ENCODE measurements at places on chromosomes 16 and 17.

DNA sequence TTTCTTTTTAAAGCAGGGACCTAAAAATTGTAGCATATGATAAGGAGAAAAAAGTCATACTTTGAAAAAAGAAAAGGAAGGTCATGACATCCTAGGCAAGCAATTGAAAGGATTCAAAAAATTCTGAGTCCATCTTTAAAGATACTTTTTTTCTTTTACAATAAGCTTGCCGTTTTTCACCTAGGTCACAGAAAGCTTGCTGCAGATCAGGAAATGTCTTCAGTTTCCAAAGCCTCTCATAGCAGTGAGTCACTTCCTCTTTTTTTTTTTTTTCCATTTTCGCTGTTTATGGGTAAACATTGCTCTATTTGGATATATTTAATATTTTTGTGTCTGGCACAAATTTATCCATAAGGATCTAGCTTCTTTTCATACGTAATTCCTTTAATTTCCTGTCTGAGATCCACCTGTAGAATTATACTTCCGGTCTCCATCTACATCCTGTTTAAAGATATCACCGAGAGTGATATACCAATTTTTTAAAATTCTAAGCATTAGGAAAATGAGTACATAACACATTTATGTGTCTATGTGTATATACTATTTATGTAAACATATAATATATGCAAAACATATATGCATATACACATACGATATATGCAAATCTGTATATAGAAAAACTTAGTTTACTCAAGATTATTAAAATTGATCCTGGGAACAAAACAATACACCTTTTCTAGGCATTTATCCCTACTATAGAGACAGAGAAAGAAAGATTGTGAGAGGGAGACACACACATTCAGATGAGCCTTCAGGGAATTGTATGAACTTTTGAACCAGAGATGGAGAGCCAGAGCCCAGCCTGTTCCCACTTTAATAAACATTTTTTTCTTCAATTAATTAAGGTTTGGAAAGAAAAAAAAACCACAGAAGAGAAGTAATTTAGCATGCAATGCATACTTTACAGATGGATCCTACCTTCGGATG is 134.4 kb downstream of the SKAP1 start:
- DNase-seq, result no peak

- DNase-seq, result peak; percentile 83
These were observed 1.7 kb downstream of the ATP2A1 start for GRCh38 chr16:28879841-28880588.

GRCh38 chr17:50613007-50613992 is 21.4 kb upstream of the ABCC3 start:
- no peak for DNase-seq

DNA sequence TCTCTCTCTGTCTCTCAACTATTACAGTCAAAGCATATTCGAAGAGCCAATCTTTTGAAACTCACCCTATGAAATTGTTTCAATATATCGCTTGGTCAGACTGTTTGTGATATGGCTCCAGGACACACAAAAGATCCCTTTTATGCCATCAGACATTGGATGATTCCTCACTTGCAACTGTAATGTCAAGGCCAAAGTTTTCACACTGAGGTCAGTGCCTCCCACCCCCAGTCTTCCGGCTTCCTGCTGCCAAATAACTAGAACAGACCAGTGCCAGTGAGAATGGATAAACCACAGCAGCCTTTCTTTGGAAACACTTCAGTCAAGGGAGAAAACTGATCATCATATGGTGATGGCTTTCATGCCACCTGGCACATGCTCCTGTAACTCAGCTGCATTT is 321.9 kb upstream of the ZFHX3 start:
- DNase-seq, result no peak

DNA sequence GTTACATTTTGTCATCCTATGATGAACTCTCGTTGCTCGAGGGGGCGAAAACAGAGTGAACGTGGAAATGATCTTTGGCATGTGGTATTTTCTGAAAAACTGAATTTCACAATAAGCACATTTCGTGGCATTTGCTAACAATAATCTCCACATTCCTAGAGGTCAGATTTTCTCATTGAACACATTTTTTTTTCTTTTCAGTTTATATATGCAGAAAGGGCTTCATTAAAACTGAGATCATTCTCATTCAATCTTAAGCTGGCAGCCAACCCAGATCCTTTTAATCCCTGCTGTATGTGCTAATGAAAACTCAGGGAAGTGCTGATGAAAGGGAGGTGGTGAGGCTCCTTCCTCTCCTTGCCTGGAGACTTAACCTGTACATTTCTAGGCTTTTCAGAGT is 52.6 kb downstream of the PRKCA start:
- no peak for DNase-seq

- no peak for DNase-seq
These were observed 42.3 kb downstream of the ABR start for GRCh38 chr17:1137465-1137894.

- DNase-seq, result no peak
These were observed 8.7 kb downstream of the CD300LB start for GRCh38 chr17:74522381-74523105.

GRCh38 chr16:51707666-51708065 is 556.6 kb upstream of the SALL1 start:
- DNase-seq, result no peak

- no peak for DNase-seq
These were observed 37.7 kb upstream of the NUFIP2 start for GRCh38 chr17:29331708-29332085.

DNA sequence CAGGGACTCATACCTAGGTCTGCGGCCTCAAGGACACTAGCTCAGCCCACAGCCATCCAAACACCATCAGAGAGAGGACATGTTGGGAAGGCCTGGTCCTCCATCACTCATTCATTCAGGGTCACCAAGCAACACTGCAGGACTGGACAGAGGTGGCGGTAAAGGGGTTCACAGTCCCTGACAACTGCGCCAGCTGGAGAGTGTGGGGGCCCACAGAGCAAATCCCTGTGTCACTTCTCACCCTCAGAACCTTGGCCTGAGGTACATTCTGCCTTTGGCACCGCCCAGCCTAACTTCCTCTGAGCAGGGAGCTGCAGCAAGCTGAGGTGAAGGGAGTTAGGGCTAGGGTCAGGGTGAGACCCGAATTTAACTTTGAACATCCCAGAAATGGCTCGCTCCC is 106.5 kb downstream of the COPRS start:
- no peak for DNase-seq

DNA sequence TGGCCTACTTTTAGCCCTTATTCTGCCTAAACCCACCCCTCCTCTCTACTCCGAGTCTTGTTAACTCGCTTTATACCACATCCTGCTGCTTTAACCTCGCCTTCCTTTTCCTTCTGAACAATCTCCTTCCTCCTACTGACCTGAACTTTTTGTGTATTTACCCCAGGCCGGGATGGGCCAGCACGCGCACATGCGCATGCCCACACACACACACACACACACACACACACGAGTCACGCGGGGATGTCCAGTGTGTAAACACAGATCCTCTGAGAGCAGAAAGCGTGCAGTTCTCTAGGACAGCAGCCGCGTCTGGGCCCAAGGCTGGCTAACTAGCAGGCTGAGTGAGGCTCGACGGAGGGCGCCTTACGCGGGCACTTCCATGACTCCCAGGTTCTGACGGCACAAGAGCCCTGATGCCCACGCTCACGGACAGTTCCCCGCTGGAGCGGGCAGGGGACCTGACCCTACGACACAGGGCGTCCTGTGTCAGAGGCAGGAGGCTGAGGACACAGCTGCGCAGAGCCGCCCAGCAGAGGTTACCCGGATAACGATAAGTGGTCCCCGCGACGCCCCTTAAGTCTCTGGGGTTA is 610 bp downstream of the PIK3R5 start:
- DNase-seq, result no peak

DNA sequence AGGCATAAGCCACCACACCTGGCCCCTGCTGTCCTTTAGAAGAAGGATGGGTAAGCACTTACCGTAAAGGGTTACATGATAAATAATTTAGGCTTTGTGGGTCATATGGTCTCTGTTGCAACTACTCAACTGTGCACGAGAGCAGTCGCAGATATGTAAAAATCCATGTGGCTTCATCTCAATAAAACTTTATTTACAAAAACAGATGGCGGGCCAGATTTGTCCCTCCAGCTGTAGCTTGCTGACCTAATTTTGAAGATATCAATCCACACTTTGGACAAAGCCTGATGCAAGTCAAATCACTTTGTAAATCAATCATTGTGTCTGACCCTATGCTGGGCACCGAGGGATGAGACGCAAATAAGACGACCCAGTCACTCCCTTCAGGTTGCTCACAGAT is 12.1 kb downstream of the TEKT5 start:
- DNase-seq, result no peak

GRCh38 chr16:66923866-66924265 is 1.5 kb downstream of the RRAD start:
- DNase-seq, result no peak

DNA sequence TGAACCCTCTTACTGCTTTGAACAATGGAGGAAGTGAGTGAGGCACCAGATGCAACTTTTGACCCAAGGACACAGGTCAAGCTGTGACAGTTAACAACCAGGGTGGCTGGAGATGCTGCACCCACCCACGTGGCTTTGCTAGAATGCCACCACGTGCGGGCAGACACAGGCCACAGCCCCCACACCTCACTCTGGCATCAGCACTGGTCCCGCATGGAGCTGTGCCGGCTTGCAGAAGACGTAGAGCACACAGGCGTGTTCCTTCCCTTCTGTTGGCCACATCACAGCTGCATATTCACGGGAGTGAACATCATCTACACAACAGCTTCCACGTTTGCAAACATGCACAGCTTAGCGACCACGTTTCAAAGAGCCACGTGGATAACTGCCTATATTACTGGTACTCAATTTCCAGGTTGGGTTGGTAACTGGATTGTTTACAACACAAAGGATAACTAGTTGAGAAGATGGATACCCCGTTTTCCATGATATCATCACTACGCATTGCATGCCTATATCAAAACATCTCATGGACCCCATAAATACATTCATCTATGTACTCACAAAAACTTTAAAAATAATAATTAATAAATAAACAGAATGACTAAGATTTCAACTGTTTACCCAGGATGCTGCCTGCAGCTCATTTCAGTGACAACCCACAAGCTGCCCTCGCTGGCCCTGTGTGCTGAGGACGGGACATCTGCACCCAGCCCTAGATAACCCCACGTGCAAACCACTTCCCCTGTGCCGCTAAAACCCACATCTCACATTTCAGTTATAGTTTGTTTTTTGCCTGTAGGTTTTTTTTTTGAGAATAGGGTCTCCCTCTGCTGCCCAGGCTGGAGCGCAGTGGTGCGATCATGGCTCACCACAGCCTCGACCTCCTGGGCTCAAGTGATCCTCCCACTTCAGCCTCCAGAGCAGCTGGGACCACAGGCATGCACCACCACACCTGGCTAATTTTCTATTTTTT is 132.0 kb downstream of the ANKRD11 start:
- no peak for DNase-seq

GRCh38 chr16:49338611-49339265 is 34.9 kb upstream of the C16orf78 start:
- DNase-seq, result no peak

DNA sequence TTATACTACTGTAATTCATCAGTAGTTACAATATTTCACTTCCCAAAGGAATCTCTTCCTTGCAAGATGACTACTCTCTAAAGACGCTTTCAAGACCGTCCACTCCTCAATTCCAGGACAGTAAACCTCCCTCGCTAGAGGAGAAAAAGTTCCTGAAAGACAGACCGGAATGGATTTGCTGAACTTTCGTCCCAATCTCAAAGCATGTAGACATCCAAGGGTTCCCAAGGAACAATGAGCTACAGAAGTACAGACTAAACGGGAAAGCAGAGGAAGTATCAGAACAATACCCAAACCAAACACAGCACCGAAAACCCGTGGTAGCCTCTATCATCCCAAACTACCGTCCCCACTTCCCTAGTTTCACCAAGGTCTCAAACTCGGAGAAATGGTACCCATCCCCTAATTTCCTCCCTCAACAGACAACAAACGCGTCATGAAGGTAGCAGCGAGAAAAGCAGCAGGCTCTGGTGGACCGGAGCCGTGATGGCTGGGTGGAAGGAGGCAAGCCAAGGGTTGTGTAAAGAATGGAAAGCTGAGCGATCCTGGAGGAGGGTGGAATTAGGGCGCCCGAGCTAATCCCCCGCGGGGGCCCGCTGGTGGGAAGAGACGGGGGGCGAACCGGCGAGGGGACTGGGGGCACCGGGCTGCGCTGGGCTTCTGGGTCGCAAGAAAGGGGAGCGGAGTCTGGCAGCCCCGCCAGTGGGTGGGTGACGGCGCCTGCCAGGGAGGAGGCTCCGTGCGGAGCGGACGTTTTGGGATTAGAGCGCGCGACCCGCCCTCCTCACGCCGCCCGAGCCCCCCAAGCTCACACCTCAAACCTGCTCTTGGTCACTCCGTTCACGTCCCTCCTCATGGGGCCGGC is 647 bp downstream of the FBXL20 start:
- no peak for DNase-seq

- no peak for DNase-seq
These were observed 15.7 kb downstream of the BCAR1 start for GRCh38 chr16:75235721-75236193.

DNA sequence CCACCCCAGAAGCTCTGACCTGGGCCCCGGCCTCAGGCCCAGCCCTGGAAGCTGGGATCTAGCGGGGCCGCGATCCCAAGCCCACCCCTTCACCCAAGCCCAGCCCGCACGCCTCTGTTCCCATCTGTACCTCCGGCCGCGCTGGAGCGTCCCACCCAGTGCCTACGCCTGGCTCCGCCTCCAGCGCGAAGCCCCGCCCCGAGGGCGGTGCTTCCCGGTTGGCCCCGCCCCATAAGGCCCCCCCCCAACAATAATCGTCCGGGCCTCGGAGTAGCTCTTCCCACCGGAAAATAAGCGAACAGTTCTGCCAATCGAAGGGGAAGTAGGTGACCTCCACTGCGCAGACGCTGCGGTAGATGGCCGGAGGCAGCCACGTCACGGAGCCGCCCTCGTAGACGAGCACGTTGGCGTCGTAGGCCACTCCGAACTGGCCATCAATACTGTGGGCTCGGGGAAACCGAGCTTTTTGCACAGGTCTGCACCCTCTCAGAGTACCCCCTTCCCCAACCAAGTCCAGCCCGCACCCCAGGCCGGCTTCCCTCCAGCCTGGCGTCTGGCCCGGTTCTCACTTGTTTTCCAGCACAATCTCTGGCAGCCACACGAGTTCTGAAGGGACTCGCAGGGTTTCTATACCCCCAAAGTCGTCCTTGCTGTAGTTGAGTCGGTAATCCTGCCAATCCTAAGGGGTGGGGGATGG is 1.1 kb downstream of the CHRNE start:
- no peak for DNase-seq

DNA sequence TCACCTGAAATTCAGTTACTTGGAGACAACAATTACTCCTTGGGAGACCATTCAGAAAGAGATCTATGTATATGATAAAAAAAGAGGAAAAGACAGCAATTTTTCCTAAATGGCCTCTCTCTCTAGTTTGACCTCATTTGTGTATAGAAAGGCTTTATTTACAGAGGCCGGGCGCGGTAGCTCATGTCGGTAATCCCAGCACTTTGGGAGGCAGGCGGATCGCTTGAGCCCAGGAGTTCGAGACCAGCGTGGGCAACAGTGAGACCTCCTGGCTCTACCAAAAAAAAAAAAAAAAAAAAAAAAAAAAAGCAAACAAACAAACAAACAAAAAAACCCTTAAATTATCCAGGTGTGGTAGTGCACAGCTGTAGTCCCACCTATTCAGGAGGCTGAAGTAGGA is 20.7 kb downstream of the GRB2 start:
- no peak for DNase-seq

- no peak for DNase-seq
These were observed 6.7 kb downstream of the KRTAP1-5 start for GRCh38 chr17:41020336-41020735.
